ENCODE measurements at places on chromosomes 3 and 15.

DNA sequence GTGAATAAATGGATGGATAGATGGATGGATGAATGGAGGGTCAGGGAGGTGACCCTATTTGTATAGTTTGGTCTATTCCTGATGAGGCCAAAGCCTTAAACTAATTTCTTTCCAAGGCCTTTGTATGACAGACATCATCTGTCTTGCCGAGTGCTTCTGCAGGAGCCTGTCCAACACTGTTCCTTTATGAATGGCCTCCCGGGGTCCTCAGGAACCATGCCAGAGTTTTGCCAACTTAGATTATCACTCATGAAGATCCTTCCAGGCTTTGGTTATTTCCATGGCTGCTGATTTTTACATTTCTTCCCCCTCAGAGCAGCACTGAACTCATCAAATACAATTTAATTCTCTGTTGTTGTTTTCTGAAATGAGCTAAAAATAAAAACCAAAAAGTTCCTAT, 133.0 kb upstream of the SOX2 start:
- DNase-seq, result no peak

- no peak for DNase-seq
These were observed 11.2 kb upstream of the CAPN3 start for GRCh38 chr15:42348083-42348482.

GRCh38 chr3:193851941-193852674, 259.1 kb downstream of the OPA1 start:
- no peak for DNase-seq

- DNase-seq, result no peak
These were observed 8.8 kb downstream of the PRICKLE2 start for GRCh38 chr3:64216274-64217147.

GRCh38 chr15:67322481-67322880, 67.9 kb downstream of the IQCH start:
- no peak for DNase-seq

DNA sequence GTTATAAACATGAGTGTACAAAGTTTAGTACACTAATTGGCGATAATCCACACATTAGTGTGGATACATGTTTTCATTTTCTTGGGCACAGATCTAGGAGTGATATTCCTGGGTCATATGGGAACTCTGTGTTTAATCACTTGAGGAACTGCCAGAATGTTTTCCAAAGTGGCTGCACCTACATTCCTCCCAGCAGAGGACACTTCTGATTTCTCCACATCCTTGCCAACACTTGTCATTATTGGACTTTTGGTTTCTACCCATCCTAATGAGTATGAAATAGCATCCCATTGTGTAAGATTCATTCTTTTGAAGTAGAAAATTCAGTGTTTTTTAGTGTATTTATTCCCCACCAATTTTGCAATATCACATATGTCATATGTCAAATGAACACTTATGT, 53.6 kb downstream of the CFAP92 start:
- no peak for DNase-seq

DNA sequence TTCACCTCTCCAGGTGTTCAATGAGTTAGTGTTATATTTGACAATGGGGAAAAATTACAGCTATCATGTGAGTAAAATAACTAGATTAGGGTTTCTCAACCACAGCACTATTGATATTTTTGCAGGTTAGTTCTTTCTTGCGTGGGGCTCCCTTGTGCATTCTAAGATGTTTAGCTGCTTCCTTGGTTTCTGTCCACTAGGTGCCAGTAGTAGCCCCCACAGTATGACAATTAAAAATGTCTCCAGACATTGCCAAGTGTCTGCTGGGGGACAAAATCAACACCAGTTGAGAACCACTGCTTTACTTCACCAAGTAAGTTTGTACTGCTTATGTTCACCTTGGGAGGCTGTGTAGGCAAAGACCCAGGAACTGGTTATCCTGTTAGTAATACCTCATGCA, 618.7 kb downstream of the EDEM1 start:
- no peak for DNase-seq

GRCh38 chr3:96264701-96265100, 549.7 kb upstream of the EPHA6 start:
- DNase-seq, result no peak

DNA sequence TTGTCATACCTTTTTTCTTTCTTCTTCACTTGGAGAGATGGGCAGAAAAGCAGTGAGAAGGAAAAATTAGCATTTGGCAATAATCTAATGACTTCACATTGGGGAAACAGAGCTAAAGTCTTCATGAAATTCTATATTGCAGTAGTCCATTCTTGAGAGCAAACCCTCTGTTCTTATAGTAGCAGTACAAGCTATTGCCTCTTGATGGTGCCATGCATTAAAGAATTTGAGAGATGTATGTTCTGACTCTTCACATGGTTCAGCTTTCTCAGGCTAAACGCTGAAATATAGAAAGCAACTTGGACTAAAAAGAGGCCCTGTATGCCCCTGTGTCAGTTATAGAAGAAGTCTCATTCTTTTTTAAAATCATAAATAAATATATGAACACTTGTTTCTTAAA, 36.0 kb downstream of the PHLDB2 start:
- no peak for DNase-seq

Data from stimulated activated CD4-positive, alpha-beta T cell treated with anti-CD3 and anti-CD28 coated beads, Interleukin-4, amount 100 ng/mL, for 24 hours (primary cell).